ENCODE measurements at places on chromosomes 5 and 9. TPM values are rescaled to one million over a fixed set of nuclear protein-coding genes. Genes with fewer than 3 reads are reported as not detected.

GRCh38 chr5:151213803-151214613, 9.9 kb downstream of the CCDC69 start:
- DNase-seq: no peak

- DNase-seq: no peak
Observed at GRCh38 chr5:93925321-93925720, 183.9 kb upstream of the POU5F2 start.

GRCh38 chr9:124696101-124696500, 75.0 kb downstream of the NR6A1 start:
- no peak for DNase-seq

Gene CCDC152
- polyA plus RNA-seq: 1.3 TPM

DNA sequence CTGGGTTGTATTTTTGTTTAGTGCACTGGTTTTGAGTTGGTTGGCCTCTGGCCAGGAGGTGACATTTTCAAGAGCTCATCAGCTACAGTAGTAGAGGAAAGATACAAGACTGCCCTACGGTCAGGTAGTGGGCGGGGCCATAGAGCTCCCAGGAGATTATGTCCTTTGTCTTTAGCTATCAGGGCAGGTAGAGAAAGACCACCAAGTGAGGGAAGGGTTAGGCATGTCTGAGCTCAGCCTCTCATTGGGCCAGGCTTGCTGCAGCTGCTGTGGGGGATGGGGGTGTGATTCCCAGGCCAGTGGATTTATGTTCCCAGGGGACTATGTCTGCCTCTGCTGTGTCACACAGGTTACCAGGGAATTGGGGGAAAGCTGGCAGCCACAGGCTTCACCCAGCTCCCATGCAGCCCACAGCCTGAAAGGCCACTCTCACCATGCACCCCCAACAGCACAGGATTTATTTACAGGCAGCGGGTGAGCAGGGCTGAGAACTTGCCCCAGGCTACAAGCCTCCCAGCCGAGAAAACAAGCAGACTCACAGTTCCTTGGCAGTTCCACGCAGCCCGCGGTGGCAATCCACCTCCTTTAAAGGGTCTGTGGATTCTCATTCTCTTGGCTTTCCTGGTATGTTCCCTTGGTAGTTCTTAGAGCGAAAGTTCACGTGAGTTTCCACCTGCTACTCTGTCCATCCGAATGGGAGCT, 37.5 kb upstream of the BOD1 start:
- no peak for DNase-seq

Gene SCGB3A2
- not detected for polyA plus RNA-seq

Gene SH3GLB2
- polyA plus RNA-seq: 39.1 TPM

Gene ZDHHC11B
- polyA plus RNA-seq: not detected

GRCh38 chr9:126337729-126338372, 11.2 kb downstream of the MVB12B start:
- no peak for DNase-seq

- DNase-seq: no peak
Observed at GRCh38 chr5:150148117-150148927, 7.3 kb downstream of the PDGFRB start.

DNA sequence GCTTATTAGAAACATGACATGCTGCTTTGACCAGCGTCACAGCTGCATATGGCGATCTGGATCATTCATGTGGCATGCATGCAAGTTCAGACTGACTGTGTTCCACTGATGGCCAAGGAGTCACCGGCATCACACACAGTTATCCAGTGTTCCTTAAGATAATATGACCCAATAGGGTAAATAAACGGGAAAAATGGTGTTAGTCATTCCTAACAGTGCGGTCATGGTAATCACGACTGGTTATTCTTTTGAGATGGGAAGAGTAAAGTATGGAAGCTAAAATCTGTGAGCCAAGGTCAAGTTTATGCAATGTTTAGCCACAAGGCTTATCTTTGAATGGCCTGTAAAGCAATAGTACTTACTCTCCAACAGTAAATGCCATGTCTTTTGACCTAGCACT, 29.3 kb upstream of the LVRN start:
- DNase-seq: no peak

DNA sequence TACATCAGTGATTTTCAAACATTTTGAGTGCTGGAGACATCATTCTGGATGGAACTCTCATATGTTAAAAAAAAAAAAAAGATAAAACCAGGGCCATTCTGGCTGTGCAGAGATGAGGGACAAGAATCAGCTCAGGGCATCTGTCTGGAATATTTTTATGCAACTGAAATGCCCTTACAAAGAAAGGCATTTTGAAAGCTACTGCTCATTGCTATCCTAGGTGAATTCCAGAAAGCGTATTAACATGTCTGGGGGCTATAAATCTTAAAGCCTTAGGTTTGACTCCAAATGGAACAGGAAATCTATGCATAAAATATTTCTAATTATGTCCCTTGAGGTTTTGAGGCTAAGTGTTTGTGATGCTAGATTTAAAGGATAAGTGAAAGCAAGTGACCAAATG, 14.9 kb upstream of the PCSK1 start:
- no peak for DNase-seq

- no peak for DNase-seq
Observed at GRCh38 chr9:20405616-20406015, 216.7 kb downstream of the MLLT3 start.

Gene ATP10B
- polyA plus RNA-seq: not detected

Measured in AG04450 (cell line).